ENCODE measurements at places on chromosomes 3 and 15.

DNA sequence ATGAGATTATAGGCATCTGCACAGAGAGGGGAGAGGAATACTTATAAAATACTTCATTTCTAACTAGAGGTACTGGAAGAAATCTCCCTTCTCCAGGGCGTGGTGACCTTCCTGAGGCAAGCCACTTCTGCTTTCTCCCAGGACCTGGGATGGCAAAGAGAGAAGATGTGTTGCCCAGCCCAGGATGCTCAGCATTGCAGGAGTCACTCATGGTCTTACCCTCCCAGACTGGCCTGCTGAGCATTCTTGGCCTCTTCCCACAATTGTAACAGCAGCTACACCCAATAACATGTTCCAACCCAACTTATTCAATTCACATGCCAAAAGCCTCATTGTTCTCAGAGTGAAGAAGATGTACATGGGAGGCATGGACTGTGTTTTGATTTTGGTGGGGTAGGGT lies 37.9 kb downstream of the IL20RB start:
- no peak for DNase-seq

DNA sequence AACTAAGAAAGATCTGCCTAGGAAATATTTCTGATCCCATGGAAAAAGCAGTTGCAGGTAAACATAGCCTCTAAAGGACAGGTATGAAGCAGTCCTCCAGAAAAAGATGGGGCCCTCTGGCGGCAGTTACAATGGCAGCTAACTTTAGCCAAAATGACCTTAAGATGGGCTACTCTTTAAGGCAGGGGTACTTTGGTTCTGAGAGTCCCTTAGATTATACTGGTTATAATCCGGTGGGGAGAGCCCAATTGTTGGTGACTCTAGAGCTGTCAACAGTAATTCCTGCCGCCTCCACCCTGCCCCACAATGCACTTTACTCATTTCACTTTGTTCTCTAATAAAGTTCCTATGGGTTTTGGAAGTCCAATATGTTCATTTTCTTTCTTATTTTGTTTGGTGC lies 412.8 kb upstream of the WNT5A start:
- no peak for DNase-seq

DNA sequence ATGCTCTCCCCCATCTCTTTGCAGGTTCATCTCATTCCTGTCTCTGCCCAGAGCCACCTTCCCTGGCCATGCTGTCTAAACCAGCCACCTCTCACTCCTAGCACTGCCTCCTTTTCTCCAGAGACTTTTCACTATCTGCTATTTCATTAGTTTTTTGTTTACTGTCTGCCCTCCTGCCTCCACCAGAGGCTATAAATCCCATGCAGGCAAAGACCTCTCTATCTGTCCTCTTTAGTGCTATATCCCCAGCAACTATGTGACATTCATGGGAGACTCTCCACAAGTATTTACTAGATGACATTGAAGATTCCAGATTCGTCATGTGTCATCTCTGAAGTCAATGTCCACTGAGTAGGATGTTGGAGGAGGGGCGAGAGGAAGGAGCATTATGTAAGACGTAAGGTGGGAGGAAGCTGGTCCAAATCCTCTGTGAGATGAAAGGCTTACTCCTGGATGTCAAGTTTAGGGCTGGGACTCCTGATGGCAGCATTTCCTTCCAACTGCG lies 3.4 kb upstream of the FAM43A start:
- DNase-seq = no peak

DNA sequence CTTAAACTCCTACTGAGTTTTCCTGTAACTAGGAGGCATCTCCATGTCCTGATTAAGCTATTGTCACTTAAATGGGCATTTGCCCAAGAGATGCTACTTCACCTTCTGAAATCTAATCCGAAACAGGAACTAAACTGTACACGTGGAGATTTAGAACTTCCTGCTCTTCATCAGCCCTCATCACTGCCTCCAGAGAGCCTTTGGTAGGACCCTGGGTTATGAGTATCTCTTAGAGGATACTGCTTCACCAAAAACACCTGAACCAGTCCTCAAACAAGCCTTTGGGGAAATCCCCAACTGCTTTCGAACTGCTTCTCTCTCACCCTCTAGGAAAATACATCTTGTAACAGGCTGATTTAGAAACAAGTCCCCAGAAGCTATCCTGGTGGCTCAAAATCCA lies 320.3 kb downstream of the GAP43 start:
- no peak for DNase-seq

DNA sequence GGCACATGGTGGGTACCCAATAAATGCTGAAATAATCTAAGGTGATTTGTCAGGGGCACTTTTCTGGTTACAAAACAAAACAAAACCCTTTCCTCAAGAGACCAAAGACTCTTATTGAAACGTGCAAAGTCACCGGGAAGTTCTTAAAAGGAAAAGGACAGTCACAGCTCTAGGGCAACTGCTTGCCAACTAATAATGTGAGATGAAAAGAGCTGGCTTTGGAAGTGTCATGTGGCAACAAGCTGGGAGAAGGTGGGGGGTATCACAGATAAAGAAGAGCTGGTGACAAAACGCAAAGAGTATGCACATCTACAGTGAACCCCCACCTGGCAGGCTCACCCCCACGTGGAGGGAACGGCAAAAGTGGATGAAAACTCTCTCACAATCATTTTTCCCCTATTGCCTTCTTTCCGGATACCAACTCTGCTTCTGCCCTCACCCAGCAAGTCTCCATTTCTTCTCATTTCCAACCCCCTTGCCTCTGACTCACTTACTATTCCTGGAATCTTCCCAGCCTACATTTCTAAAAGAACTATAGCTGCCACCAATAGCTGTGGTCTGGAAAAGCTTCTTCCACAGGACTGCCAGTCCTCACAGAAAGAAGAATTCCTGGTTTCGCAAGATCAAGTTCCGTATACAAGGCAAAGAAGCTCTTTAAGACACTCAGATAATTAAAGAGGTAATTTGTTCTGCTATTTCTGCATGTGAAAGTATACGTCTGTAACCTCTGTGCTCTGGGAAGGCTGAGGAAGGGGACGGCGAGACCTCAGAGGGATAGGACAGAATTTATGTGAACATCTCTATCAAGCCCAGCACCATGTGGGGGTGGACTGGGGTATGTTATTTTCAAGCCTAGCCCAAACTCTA lies 21.8 kb upstream of the ANPEP start:
- no peak for DNase-seq

GRCh38 chr3:168425936-168426595 lies 330.3 kb upstream of the GOLIM4 start:
- DNase-seq = no peak
